Activated CD8-positive, alpha-beta T cell treated with anti-CD3 and anti-CD28 coated beads for 36 hours (primary cell): ENCODE measurements at places on chromosomes 16 and 17. TPM values are rescaled to one million over a fixed set of nuclear protein-coding genes. Genes with fewer than 3 reads are reported as not detected.

- H3K36me3 ChIP-seq, result no peaks in the 10 kb centered on the region
- H3K4me1 ChIP-seq, result peaks cover 3% of the 10 kb centered on the region
- H3K27me3 ChIP-seq, result peaks cover 1% of the 10 kb centered on the region
- H3K4me3 ChIP-seq, result no peak overlapping the region
These were observed 454.1 kb downstream of the HS3ST3B1 start for GRCh38 chr17:14755002-14755401.

FN3K gene
- 1.2 TPM for total RNA-seq

- peak; percentile 51 for DNase-seq
- no peaks in the 10 kb centered on the region for H3K36me3 ChIP-seq
- H3K4me1 ChIP-seq, result peaks cover 31% of the 10 kb centered on the region
- H3K4me3 ChIP-seq, result no peak overlapping the region
- H3K27ac ChIP-seq, result no peak overlapping the region
These were observed 13.2 kb upstream of the TMEM100 start for GRCh38 chr17:55735731-55736405.

- peaks cover 8% of the 10 kb centered on the region for H3K4me1 ChIP-seq
- H3K27ac ChIP-seq, result no peak overlapping the region
- H3K4me3 ChIP-seq, result no peak overlapping the region
- no peak for DNase-seq
- no peaks in the 10 kb centered on the region for H3K27me3 ChIP-seq
These were observed 70.8 kb upstream of the KCTD5 start for GRCh38 chr16:2611499-2611862.

DNA sequence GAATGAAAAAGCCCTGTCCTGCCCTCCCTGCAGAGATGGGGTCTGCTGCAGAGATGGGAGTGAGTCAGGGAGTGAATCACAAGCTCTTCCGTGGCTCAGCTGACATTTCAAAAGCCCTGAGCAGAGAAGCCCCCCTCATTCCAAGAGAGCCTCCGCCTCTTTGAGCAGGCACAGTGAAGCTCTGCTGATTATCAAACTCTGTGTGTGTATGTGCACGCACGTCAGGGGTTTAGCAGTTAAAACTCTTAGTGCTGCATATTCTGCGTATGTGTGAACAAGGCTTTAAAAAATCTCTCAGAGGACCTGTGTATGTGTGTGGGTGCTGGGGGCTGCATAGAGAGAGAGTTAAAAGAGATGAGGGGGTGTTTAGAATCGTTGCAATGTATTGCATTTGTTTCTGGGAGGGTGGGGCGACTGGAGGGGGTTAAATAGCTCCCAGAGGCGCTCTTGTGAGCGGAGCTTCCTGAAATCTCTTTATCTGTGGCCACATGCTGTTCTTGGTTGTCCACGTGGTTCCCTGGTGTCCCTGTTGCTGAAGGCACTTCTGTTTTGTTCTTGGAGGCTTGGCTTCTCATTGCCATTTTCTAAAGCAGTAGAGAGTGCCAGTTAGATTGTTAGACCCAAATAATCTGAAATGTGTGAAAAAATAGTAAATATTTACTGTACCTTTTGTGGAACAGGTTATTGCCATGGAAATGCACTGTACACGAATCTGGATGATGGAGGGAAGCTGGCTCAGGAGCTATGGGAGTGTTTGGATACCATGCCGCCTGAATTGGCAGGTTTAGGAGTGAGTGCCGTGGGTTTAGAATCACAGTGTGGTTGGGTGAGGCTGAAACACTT is 116.6 kb downstream of the PRKCB start:
- DNase-seq, result peak; percentile 86
- H3K27ac ChIP-seq, result peak overlapping the region; percentile 92
- H3K4me3 ChIP-seq, result peak overlapping the region; percentile 70
- no peaks in the 10 kb centered on the region for H3K27me3 ChIP-seq
- H3K4me1 ChIP-seq, result peaks cover 88% of the 10 kb centered on the region
- peaks cover 24% of the 10 kb centered on the region for H3K36me3 ChIP-seq

DNA sequence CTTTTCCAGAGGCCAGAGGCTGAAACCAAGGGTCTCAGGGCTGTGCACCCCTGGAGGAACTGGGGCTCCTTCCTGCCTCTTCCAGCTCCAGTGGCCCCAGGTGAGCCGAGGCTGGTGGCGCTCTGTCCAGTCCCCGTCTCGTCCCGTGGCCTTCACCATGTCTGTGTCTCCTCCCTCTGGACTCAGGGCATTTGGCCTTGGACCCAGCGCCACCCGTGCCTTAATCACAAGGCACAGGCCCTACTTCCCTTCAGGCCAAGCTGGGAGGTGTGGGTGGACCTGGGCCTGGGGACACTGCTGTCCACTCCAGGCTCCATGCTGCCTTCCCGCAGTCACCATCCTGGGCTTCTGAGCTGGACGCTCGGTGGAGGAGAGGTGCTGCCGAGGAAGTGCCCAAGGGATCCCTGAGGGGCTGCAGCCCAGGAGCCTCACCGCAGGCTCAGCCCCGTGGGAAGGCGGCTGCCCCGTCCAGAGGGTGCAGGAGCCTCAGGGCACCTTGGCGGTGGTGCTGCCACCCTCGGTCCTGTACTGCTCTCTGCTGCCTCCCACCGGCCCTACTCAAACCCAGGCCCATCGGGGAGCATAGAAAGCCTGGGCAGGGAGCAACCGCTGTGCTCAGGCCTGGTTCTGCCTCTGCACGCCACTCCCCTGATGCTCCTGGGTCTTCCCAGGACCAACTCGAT is 9.6 kb upstream of the APRT start:
- no peak overlapping the region for H3K27ac ChIP-seq
- no peaks in the 10 kb centered on the region for H3K36me3 ChIP-seq
- H3K27me3 ChIP-seq, result no peaks in the 10 kb centered on the region
- no peaks in the 10 kb centered on the region for H3K4me1 ChIP-seq
- no peak for DNase-seq

DNA sequence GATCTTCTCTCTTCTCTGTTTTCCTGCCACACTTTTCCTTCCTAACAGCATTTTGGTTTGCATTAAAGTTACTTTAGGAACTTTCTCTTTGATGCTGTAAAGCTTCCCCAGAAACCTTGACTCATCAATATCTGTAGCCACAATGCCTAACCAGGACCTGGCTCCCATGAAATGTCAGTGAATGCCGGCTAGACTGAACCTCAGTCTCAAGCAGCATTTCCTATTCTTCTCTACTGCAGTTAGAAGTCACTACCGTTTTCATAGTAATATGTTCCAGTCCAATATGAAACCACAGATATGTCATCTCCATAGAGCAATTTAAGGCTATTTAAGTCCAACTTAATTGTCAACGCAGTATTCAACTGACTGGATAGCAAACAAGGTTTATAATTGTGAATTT is 28.9 kb downstream of the ITFG1 start:
- H3K4me1 ChIP-seq, result peaks cover 22% of the 10 kb centered on the region
- H3K36me3 ChIP-seq, result peaks cover 21% of the 10 kb centered on the region
- H3K27ac ChIP-seq, result no peak overlapping the region
- no peak overlapping the region for H3K4me3 ChIP-seq

FDXR gene
- 20.0 TPM for total RNA-seq

ZNF747 gene
- total RNA-seq, result 6.7 TPM

HS3ST4 gene
- not detected for total RNA-seq

CCDC144A gene
- total RNA-seq, result 1.7 TPM

DNA sequence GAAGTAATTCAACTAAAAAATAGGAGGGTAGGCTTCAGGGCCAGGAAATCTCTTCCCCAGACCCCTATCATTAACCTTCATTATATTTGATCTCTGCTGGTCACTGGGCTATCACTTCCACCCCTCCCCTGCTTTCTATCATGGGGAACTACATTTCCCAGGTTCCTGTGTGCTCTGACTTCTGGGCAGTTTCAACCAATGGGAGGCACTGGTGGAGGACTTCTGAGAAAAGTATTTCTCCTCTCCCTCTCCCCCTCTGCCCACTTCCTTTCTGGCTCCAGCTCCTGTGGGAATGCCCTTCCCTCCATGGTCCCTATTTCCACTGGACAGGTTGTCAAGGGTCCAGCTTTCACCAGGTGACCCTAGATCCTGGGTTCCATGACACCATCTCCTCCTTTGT is 364.4 kb downstream of the C16orf95 start:
- H3K36me3 ChIP-seq, result no peaks in the 10 kb centered on the region
- no peak for DNase-seq
- H3K27me3 ChIP-seq, result peaks cover 3% of the 10 kb centered on the region
- H3K4me1 ChIP-seq, result peaks cover 3% of the 10 kb centered on the region
- H3K4me3 ChIP-seq, result no peak overlapping the region

DNA sequence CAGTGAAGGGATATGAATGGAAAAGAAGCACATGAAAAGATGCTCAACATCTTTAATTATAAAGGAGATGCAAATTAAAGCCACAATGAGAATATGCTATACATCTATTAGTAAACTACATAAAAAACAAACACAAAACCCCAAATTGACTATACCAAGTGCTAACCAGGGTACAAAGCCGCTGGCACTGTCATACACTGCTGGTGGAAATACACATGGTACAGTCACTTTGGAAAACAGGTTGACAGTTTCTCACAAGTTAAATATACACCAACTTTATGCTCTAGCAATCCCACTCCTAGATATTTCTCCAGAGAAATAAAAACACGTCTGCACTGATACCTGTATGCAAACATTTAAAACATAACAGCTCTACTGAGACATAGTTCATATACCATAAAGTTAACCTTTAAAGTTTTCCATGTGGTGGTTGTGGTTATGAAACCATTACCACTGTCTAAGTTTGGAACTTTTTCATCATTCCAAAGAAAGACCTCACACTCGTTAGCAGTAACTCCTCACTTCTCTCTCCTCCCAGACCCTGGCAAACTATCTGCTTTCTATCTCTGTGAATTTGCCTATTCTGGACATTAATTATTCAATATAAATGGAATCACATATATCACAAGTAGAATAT is 42.7 kb downstream of the ADGRG5 start:
- H3K27me3 ChIP-seq, result no peaks in the 10 kb centered on the region
- H3K27ac ChIP-seq, result peak overlapping the region; percentile 58
- no peak overlapping the region for H3K4me3 ChIP-seq
- peaks cover 32% of the 10 kb centered on the region for H3K4me1 ChIP-seq
- H3K36me3 ChIP-seq, result no peaks in the 10 kb centered on the region

KRTAP4-6 gene
- not detected for total RNA-seq

ARHGAP44 gene
- total RNA-seq, result 0.50 TPM

DHRS7C gene
- total RNA-seq, result not detected

- no peak for DNase-seq
- H3K27ac ChIP-seq, result no peak overlapping the region
- H3K27me3 ChIP-seq, result no peaks in the 10 kb centered on the region
- H3K4me1 ChIP-seq, result peaks cover 34% of the 10 kb centered on the region
- peaks cover 3% of the 10 kb centered on the region for H3K36me3 ChIP-seq
These were observed 5.6 kb downstream of the VAC14 start for GRCh38 chr16:70795296-70795912.

DNA sequence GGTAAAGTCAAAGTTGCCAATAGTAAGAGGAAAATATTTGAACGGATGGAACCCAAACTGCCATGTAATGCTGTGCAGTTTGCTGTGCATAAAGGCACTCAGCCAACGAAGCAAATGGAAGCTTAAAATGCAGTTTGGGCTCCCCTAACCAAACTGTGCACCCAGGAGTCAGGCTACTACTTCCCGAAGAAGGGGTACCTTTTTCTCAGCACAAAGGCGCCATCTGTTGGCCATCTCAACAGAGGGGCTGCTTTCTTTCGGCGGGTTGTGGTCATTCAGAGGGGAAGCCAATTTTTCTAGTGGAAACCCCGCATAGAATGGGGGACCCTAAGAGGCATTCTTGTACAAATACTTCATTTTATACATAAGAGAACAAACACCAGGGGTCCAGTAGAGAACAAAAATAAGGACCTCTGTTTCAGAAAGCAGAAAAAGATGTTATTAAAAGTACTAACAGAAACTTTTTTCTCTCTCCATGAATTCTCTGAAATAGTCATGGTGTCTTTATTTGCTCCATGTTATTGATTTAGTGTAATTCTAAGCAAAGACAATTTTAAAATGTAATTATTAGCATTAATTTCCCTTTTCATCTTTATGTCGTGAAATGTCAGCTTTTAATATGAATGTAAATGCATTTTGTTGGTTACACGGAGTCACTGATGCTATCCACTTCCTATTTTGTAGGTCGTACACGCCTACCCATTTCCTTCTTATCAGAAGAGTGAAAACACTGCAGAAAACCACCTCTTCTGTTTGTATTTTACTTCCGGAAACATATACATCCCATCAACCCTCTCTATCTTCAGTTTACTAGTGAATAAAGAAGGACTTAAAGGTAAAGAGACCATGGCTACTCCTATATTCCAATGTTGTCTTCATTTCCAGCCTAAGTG is 453.3 kb downstream of the KCNJ2 start:
- H3K4me3 ChIP-seq, result no peak overlapping the region
- peak; percentile 49 for DNase-seq
- H3K27me3 ChIP-seq, result no peaks in the 10 kb centered on the region
- no peak overlapping the region for H3K27ac ChIP-seq
- no peaks in the 10 kb centered on the region for H3K36me3 ChIP-seq

FOXF1 gene
- total RNA-seq, result not detected

DNA sequence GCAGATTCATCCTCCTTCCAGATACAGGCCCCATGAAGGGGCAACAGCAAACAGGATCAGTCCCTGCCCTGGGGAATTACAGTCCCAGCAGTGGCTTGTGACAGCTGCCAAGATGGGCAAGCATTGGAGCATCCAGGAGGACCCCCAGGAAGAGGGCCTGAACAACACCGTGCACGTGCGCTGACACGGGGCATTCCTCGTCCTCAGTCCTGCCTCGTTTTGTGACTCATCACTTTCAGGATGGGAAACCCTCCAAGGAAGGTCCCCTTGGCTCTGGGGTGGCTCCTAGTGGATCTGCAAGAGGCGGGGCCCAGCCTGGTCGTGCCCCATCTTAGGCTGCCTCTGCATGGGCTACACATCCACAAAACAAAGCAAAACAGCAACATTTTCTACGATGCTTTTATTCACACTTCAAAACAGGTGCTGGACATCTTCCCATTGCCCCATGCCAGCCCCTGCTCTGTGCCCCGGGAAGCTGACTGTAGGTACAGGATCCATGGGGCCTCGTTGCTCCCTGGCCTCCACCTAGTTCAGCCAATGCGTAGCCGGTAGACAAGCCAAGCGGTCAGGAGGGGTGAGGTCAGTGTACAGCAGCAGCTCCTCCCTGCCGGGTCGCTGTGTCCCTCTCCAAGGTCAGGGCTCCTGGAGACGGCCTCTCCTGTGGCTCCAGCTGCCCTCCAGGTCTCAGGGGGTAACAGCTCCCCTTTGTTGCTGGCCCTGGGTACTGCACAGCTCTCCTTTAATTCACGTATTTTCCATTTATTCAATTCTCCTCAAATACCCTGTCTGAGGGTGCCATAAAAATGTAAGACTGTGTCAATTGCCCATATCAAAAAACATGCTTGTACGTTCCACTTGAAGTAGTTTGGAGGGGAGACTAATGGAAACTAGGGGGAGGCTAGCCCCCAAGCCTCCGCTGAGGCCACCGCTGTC is 32.2 kb downstream of the ACTG1 start:
- H3K27ac ChIP-seq, result no peak overlapping the region
- H3K36me3 ChIP-seq, result no peaks in the 10 kb centered on the region
- H3K4me3 ChIP-seq, result no peak overlapping the region
- peaks cover 17% of the 10 kb centered on the region for H3K4me1 ChIP-seq

ICAM2 gene
- total RNA-seq, result 53.7 TPM
